ENCODE measurements at places on chromosomes 2 and 18.

- DNase-seq: no peak
Observed at GRCh38 chr2:73350035-73350691, 35.5 kb upstream of the ALMS1 start.

GRCh38 chr2:179024445-179024844 lies 25.5 kb downstream of the CCDC141 start:
- no peak for DNase-seq

DNA sequence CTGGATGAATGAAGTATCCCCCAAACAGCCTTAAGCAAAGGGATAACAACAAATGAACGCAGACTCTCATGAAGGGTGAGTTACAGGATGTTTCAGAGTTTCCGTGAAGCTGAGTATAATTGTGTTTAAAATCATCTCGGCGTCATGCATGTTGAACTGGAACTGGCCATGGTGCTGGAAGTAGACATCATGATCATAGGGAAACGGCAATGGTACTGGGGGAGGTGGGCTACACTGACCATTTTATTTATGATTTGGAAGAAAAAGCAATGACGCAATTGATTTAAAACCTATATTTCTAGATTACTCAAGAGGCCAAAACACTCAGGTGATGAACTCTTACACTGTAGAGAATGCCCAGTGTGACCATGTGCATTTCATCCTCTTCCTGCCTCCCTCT lies 387.9 kb upstream of the MYT1L start:
- DNase-seq: no peak

- no peak for DNase-seq
Observed at GRCh38 chr18:31723639-31723989, 37.1 kb downstream of the SLC25A52 start.

DNA sequence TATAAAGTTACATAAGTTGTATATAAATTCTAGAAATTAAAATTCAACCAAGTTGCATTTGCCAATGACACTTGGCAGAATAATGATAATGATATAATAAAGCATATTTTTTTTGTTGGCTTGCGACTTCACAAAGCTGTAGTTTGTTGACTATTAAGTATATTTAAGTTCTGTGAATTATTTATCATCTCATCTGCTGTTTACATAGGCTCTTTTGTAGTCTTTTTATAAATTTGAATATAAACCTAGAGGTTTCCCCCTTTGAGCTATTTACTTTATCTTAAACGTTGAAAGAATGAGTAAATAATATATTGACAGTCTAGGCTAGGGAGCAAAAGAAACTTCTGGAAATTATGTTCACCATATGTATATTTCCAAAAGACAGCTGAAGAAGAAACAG lies 32.9 kb downstream of the C18orf63 start:
- no peak for DNase-seq

- no peak for DNase-seq
Observed at GRCh38 chr18:37721544-37722522, 156.2 kb upstream of the CELF4 start.

DNA sequence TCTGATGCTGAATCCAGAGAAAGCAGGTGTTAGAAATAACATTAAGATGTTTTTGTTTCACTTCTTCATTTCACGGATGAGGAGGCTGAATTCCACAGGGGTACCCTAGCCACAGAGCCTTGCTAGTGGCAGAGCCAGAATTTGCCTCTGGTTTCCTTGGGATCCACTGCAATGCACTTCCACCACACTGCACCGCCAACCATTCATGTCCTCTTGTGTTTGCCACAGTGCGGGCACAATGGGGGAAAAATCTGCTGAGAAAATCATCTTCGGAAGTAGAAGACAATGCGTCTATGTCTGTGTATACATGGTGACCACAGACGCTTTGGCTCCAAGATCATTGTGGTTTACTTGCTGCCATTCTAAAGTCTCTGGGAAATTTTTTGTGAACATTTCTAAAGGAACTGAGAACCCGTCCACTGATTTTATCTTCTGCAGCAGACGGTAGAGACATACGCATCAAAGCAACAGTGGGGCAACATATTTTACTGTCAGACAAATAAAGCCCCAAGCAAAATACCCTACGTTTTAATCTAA lies 14.9 kb downstream of the ICOS start:
- DNase-seq: no peak

- DNase-seq: no peak
Observed at GRCh38 chr18:9413576-9413975, 61.7 kb upstream of the RALBP1 start.

- DNase-seq: no peak
Observed at GRCh38 chr2:7766088-7766722, 849.0 kb downstream of the RNF144A start.

DNA sequence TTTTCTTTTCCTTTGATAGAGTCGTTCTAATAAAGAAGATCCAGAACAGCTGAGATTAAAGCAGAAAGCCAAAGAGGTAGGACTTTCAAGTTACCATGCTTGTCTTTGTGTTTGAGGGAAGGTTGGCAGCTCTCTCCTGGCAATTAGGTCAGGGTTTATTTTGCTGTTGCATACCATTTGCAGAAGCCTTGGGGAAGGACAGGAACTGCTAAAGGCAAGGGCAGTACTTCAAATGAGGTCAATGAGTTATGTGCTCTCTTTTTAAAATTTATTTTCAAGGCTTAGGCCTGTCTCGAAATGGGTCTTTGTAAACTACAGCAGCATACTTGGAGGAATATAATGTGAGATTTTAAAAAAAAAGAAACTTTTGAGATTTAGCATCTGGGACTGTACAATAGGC lies 108.9 kb downstream of the TAF4B start:
- no peak for DNase-seq

DNA sequence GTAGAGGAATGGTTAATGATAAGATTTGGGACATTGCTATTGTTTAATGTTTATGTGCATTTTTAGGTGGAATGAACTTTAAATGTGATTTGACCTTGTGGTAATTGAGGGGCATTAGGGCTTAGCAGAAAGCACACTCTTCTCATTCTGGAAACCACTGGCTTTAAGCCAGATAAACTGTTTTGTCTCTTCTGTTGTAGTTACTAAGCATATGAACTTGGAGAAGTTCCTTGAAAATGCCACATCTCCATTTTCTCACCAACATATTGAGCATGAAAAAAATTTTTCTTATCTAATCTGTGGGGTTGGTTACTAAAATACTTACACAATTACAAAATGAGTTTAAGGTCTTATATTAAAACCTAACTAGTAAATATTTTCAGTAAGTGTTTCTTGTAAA lies 70.8 kb upstream of the FSHR start:
- DNase-seq: no peak

- no peak for DNase-seq
Observed at GRCh38 chr2:61887717-61888266, 664 bp downstream of the CCT4 start.

- no peak for DNase-seq
Observed at GRCh38 chr2:219918944-219919343, 291.5 kb downstream of the SLC4A3 start.

DNA sequence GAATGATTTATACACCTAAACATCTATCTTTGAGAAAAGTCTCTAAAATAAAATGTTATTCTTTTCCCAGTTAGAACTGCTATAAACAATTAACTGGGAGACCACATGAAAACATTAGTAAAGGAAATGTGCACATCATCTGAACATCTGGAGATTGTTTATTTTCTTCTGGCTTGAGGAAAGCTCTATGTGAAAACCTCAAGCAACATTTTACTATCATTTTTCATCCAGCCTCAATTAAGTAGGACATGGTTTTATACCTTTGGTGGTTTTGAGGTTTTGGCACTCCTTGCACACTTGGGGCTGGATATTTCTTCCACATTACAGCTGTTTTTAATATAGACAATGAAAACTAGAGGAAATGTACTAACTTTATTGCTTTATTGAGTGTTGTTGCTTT lies 609.5 kb upstream of the SLC8A1 start:
- DNase-seq: no peak

DNA sequence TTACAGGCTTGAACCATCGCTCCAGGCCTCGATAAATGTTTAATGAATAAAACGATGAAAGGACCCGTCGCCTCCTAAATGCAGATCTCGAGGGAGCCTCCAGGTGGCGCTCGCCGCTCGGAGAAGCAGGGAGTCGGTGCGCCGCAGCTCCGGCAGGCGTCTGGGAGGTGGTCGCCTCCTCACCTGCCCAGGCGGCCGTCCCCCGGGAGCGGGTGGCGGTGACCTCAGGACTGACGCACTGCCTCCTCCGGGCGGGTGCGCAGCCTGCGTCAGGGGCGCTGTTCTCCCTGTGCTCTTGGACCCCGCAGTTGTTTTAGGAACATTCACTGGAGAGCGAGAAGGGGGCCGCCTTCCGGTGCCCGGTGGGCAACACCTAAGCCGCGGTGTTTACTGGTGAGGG lies 38.6 kb upstream of the POLE4 start:
- peak; percentile 67 for DNase-seq

- no peak for DNase-seq
Observed at GRCh38 chr18:8786483-8787370, 81.4 kb downstream of the MTCL1 start.

GRCh38 chr2:101967826-101968513 lies 23.8 kb upstream of the IL1R2 start:
- DNase-seq: no peak

- no peak for DNase-seq
Observed at GRCh38 chr18:11119550-11119949, 29.8 kb downstream of the PIEZO2 start.

- DNase-seq: no peak
Observed at GRCh38 chr2:148201075-148202004, 180.4 kb downstream of the MBD5 start.

DNA sequence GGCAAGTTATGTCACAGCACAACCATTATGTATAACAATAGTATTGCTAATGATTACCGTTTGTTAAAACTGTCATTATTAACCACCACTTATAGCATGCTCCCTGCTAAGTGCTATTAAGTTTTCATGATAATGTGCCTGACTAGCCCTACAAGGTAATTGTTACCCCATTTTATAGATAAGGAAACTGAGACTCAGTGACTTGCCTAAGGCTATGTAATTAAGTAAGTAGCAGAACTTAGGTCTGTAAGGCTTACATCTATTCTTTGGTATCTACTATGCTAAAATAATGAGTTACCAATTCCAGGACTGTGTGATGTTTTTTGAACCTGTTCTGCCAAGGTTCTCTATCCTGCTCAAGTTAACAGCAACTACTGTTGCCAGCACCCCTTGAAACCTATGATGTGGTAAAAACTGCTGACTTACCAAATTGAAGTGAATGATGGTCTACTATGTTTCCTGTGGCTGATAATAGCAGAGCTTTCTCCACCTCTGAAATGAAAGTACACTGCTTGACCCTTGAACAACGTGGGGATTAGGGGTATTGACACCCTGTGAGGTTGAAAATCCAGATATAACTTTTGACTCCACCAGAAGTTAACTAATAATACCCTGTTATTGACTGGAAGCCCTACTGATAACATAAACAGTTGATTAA lies 18.2 kb downstream of the ACVR2A start:
- DNase-seq: no peak

DNA sequence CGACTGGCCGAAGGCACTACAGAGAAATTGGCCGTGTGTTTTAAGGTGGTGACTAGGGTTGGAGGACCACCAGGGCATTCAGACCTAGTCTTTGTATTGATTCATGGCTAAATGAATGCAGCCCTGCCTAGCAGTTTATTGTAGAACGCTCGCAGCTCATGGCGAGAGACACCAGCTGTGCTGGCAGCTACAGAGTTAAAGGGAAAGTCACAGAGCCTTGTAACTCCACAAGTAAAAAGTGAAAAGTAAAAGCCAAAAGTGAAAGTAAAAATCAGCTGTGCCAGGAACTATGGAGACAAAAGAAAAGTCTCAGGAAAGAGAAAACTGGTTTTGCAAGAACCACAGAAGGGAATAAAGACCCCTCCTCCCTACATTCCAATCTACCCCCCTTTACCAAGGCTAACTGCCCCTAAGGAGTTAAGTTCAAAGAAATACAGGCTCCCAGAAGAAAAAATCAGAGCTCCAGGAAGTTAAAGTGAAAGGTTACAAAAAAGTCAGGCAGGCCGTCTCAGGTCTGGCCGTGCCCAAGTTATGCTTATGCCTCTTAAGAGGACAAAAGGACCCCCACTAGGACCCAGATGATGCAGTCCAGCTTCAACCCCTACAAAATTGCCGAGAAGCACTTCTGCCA lies 46.4 kb upstream of the SELENOI start:
- no peak for DNase-seq

GRCh38 chr2:69385443-69386151 lies 1.4 kb downstream of the GFPT1 start:
- DNase-seq: no peak

Measured in GM12891 (cell line).